ENCODE measurements at places on chromosomes 1 and 21.
A peak's percentile ranks its signal among the peaks of the same experiment; 100 is the strongest.

DNA sequence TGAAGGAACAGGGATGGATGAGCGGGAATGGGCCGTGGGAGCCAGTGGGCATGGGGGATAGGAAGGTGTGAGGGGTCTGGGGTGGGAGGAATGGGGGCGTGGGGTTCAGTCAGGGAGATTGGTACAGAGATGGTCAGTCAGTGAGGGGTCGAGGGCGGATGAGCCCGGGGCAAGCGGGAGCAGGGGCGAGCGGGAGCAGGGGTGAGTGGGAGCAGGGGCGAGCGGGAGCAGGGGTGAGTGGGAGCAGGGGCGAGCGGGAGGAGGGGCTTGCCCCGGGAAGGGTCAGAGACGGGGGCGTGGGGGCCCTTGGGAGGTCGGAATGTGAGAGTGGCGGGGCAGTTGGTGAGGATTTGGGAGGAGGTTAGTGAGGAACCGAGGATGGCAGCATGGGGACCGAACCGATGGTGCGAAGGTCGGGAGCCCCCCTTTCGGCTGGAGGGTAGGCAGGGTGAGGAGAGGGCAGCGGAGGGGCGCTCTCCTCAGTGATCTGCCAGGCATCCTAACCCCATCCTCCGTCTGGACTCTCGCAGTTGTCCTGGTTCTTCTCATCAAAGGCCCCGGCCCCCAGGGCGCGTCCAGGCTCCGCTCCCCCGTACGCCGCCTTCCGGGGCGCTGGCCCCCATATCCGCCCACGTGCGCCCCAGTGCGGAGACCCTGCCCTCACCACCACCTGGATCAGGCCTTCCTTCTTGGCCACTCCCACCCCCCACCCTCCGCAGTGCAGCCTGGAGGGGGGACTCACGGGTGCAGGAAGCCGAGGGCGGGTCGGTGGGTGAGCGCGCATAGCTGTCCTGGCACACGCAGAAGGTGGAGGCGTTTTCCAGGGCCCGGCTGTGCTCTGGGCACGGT lies 11.2 kb downstream of the EPHA10 start:
- no peaks in the 10 kb centered on the region for H3K36me3 ChIP-seq
- peaks cover 18% of the 10 kb centered on the region for H3K4me1 ChIP-seq
- no peak for DNase-seq
- H3K27me3 ChIP-seq: peaks cover 24% of the 10 kb centered on the region

DNA sequence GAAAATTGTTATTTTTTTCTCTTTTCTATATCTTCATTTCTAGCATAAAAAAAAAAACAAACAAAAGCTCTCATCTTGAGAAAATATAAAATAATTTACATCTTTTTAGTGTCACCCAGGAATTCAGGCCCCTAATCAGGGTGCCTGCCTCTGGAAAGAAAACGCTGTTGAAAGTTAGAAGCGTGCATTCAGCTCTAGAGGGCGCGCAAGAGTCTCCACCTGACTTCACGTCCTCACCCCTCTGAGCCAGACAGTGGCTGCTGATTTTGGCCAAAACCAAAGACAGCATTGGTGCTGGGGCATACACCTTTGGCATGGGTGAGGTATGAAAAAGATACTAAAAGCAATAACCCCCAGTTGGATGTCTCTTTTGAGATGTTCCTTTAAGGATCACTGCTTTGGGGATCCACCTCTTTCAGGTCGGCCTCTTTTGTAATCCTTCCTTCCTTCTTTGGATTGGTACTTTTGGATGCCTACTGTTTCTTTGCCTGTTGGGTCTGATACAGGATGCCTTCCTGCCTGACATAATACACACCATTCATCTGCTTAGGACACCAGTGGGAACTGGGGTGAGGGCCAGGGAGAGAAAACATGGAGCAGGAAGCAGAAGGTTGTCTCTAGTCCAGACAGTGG lies 77.6 kb upstream of the CHRM3 start:
- H3K4me1 ChIP-seq: no peaks in the 10 kb centered on the region
- no peaks in the 10 kb centered on the region for H3K36me3 ChIP-seq
- H3K27me3 ChIP-seq: no peaks in the 10 kb centered on the region
- no peak for DNase-seq
- no peak overlapping the region for H3K27ac ChIP-seq

DNA sequence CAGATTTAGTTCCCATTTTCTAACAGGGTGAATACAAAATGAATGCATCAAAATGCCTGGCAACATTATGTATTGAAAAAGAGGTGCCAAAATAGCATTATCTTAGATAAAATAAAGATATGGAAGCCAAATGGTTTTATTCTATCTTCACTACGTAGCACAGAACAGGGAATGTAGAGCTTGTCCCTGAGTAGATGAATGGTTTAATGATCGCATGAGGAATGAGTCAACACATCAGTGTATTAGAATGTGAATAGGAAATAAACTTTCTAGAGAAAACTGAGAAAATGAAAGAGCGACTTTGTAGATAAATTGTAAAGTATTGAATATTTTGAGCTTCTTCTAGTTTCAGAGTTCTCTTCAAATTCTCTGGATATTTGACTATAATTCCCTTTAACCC lies 74.3 kb downstream of the BRINP3 start:
- no peaks in the 10 kb centered on the region for H3K36me3 ChIP-seq
- no peaks in the 10 kb centered on the region for H3K27me3 ChIP-seq
- DNase-seq: no peak
- no peak overlapping the region for H3K27ac ChIP-seq

- no peaks in the 10 kb centered on the region for H3K36me3 ChIP-seq
- H3K27me3 ChIP-seq: peaks cover 12% of the 10 kb centered on the region
- no peak overlapping the region for H3K4me3 ChIP-seq
- DNase-seq: no peak
- H3K27ac ChIP-seq: no peak overlapping the region
- no peaks in the 10 kb centered on the region for H3K4me1 ChIP-seq
These were observed 10.0 kb downstream of the RGSL1 start for GRCh38 chr1:182459949-182460348.

DNA sequence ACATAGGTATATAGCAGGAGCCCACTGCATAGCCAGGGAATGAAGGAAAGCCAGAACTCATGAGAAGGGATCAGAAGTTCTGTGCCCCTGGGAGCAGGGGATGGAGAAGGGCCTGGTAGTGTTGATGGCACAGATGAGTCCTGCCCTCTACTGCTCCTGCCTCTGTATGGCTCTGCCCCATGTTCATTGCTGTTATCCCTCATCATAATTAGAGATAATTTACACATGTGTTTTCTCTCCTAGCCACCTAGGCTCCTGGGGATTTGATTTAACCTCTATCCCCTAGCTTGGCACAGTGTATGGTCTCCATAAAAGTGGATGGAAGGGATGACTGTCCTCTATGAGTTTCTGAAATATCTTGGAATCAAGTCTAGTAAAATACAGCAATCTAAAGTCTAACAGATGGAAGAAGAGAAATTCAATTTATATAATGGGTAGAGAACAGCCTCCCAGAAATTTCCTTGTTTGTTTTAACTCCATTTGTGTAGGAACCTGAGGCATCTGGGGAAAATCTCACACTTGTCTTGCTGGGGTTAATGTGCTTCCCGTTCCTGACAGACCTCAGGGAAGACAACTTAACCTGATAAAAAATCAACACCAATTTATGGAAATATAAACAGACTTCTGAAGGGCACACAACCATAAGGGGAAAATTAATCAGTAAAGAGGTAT lies 393.8 kb downstream of the HHAT start:
- H3K27me3 ChIP-seq: no peaks in the 10 kb centered on the region
- no peak for DNase-seq
- H3K27ac ChIP-seq: no peak overlapping the region
- no peak overlapping the region for H3K4me3 ChIP-seq

GRCh38 chr1:31812158-31812829 lies 3.5 kb downstream of the SPOCD1 start:
- no peak overlapping the region for H3K4me3 ChIP-seq
- H3K27me3 ChIP-seq: no peaks in the 10 kb centered on the region
- H3K4me1 ChIP-seq: peaks cover 8% of the 10 kb centered on the region
- no peak for DNase-seq

DNA sequence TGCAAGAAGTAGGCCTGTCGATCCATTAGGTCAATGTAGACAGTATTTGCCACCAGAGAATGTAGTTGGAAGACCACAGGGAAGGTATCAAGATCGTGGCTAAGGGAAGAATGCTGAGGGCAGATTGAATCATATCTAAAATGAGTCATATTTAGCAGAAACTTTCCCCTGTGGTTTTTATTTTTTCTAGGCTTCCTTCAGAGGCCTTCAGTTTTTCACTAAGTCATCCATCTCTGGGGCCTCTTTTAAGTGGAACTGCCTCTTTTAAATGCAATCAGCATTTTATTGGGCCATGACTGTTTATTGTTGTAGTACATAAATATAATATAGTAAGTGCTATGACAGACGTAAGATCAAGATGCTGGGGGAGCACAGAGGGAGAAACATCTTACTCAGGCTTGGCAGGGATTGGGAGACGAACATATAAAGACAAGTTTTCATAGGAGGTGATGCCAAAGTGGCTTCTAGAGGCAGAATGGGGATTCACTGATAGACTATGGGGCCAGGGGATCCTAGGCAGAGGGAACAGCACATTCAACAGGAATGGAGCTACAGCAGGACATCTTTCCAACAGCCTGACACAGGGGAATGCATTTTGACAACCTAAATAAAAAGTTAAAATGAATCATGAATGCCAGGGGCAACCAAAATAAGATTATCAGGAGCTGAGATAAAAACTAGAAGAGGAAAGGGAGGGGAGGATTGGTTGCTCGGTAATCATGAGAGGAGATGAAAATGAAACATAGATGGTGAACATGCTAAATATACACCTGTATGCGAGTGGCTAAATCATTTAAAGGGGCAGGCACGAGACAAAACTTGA lies 20.1 kb downstream of the UBE2U start:
- H3K27me3 ChIP-seq: peaks cover 17% of the 10 kb centered on the region
- no peaks in the 10 kb centered on the region for H3K36me3 ChIP-seq
- no peak for DNase-seq
- H3K27ac ChIP-seq: no peak overlapping the region
- H3K4me1 ChIP-seq: peaks cover 11% of the 10 kb centered on the region

DNA sequence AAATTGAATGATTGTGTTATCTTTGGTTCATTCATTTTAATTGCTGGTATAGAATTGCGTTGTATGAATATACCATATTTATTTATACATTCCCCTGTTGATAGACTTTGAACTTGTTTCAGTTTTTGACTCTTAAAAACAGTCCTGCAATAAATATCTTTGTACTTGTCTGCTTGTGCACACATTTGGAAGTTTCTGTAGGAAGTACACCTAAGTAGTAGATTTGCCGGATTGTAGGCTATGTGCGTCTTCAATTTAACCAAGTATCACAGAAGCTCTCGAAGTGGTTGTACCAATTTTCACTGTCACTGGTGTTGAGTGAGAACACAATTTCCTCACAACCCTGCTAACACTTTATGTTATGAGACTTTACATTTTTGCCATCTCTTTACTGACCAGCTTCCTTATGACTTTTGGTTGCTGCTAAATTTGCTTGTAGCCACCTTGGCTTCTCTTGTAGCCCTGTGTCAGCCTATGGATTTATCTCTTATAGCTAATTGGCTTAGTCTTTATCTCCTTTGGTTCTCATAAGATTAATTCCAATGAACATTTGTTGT lies 2.2 kb downstream of the TTC3 start:
- no peak overlapping the region for H3K27ac ChIP-seq
- H3K4me3 ChIP-seq: peak overlapping the region; percentile 21
- H3K36me3 ChIP-seq: peaks cover 15% of the 10 kb centered on the region
- no peak for DNase-seq
- peaks cover 40% of the 10 kb centered on the region for H3K4me1 ChIP-seq

GRCh38 chr1:8604041-8604945 lies 213.1 kb downstream of the RERE start:
- H3K4me1 ChIP-seq: peaks cover 54% of the 10 kb centered on the region
- peak overlapping the region; percentile 83 for H3K27ac ChIP-seq
- no peaks in the 10 kb centered on the region for H3K27me3 ChIP-seq

GRCh38 chr1:59443310-59443709 lies 146.4 kb downstream of the FGGY start:
- no peak overlapping the region for H3K27ac ChIP-seq
- DNase-seq: no peak
- H3K27me3 ChIP-seq: no peaks in the 10 kb centered on the region
- no peak overlapping the region for H3K4me3 ChIP-seq
- H3K4me1 ChIP-seq: peaks cover 3% of the 10 kb centered on the region

DNA sequence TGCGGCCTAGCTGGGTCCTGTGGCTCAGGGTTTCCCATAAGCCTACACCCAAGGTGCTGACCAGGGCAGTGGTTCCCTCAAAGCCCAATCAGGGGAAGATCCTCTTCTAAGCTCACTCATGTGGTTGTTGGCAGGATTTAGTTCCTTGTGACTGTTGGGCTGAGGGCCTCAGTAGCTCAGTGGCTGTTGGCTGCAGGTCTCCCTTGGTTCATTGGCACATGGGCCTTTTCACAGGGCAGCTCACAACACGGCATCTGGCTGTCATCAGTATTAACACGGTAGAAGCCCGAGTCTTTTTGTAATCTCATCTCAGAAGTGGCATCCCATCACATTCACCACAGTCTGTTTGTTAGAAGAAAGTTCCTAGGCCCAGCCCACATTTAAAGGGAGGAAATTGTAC lies 188.2 kb upstream of the HMCN1 start:
- H3K27me3 ChIP-seq: peaks cover 4% of the 10 kb centered on the region
- no peaks in the 10 kb centered on the region for H3K36me3 ChIP-seq
- DNase-seq: no peak
- H3K4me1 ChIP-seq: peaks cover under 1% of the 10 kb centered on the region

DNA sequence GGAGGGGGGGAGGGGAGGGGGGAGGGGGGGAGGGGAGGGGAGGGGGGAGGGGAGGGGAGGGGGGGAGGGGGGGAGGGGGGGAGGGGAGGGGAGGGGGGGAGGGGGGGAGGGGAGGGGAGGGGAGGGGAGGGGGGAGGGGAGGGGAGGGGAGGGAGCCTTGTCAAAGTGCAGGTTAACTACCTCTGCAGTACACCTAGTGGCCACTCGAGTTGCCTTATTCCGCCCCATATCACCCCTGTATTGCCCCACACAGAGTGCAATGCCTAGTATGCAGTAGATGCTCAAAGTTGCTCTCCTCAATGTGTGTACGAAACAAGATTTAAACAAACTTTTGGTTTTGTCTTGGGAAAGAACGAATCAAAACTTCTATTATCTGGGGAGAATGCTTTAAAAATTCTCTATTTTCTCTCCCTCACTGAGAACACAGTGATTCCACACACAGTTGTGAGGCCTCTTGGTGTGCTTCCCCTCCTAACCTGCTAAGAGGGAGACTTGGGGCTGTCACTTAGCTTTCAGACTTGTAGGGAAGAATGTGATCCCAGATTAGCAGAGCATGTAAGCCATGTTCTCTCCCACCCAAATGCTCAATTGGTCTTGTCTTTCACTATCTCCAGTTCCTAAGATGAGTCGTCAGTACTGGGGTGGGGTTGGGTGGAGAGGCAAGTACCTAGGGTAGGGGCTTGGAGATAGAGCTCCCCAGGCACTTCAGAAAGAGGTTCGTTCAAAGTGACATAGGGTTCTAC lies 79.7 kb upstream of the MAP10 start:
- no peak overlapping the region for H3K27ac ChIP-seq
- DNase-seq: no peak
- H3K36me3 ChIP-seq: no peaks in the 10 kb centered on the region
- peaks cover 11% of the 10 kb centered on the region for H3K4me1 ChIP-seq

- peaks cover 14% of the 10 kb centered on the region for H3K4me1 ChIP-seq
- peak overlapping the region; percentile 90 for H3K27ac ChIP-seq
These were observed 62.4 kb upstream of the LRP8 start for GRCh38 chr1:53390261-53390660.

All from stimulated activated naive B cell treated with anti-CD40 and anti-IgM and Interleukin-4, amounts not matched to agents 10 μg/mL and 1 μg/mL and 100 μg/mL, for 72 hours (primary cell).